Stomach (tissue), 19 donors: ENCODE measurements at places on chromosomes 5 and 9. TPM values are rescaled to one million over a fixed set of nuclear protein-coding genes. Genes with fewer than 3 reads are reported as not detected.

The CSF2 gene
- not detected for total RNA-seq

The TMEM174 gene
- total RNA-seq: not detected

The DRD1 gene
- not detected for total RNA-seq

- H3K4me3 ChIP-seq: no peak overlapping the region
- H3K4me1 ChIP-seq: no peaks in the 10 kb centered on the region
- no peaks in the 10 kb centered on the region for H3K27me3 ChIP-seq
- DNase-seq: no peak
- no peak overlapping the region for H3K27ac ChIP-seq
These were observed 19.1 kb upstream of the SNX2 start for GRCh38 chr5:122755783-122756182.

DNA sequence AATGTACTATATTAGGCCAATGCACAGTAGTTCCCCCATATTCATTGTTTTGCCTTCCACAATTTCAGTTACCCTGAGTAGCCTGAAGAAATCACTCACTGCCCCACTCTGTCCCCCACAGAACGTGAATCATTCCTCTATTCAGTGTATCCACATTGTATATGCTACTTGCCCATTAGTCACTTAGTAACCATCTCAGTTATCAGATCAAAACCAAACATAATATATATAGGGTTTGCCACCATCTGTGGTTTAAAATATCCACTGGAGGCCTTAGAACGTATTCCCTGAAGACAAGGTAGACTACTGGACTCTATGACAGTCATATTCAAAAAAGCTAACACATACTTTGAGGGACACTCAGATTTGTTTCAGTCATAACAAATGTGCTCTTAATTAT, 465.7 kb upstream of the RGMB start:
- H3K36me3 ChIP-seq: no peaks in the 10 kb centered on the region
- no peak for DNase-seq
- H3K4me3 ChIP-seq: no peak overlapping the region
- H3K27ac ChIP-seq: no peak overlapping the region

- no peaks in the 10 kb centered on the region for H3K36me3 ChIP-seq
- no peak for DNase-seq
- no peaks in the 10 kb centered on the region for H3K27me3 ChIP-seq
These were observed 6.6 kb upstream of the ASPN start for GRCh38 chr9:92488681-92489550.
